ENCODE measurements at places on chromosomes 7 and 10. TPM values are rescaled to one million over a fixed set of nuclear protein-coding genes. Genes with fewer than 3 reads are reported as not detected.

- DNase-seq: no peak
- peaks cover 11% of the 10 kb centered on the region for H3K4me1 ChIP-seq
- H3K27ac ChIP-seq: no peak overlapping the region
- no peaks in the 10 kb centered on the region for H3K27me3 ChIP-seq
- H3K36me3 ChIP-seq: no peaks in the 10 kb centered on the region
These were observed 89.1 kb downstream of the TNS3 start for GRCh38 chr7:47492716-47493325.

DNA sequence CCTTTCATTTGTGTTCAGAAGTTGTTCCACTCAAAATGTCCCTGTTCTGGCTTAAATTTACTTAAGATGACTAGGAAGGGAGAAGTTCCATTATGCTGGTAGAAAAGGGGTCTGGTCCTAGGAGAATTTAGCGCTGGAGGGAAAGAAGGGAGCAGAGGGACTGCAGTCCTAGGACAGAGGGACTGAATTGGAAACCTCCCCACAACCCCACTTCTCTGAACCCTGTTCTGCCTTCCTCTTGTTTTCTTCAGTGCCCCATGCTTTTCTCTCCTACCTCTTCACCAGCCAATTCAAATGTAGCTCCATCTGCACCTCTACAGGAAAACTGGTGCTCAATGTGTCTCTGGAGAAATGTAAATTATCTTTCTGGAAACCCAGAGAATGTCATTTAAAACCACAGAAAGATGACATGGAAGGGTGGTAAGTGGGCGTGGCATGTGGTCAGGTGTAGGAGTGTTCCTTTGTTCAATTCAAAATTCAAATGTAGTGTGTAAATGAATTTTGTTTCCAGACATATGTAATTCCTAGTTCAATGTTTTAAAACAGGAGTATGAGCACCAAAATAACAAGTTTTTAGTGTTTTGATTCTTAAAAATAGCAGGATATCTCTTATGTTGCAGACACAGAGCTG, 24.0 kb upstream of the RHOBTB1 start:
- H3K4me1 ChIP-seq: peaks cover 23% of the 10 kb centered on the region
- no peaks in the 10 kb centered on the region for H3K36me3 ChIP-seq
- no peaks in the 10 kb centered on the region for H3K27me3 ChIP-seq

DNA sequence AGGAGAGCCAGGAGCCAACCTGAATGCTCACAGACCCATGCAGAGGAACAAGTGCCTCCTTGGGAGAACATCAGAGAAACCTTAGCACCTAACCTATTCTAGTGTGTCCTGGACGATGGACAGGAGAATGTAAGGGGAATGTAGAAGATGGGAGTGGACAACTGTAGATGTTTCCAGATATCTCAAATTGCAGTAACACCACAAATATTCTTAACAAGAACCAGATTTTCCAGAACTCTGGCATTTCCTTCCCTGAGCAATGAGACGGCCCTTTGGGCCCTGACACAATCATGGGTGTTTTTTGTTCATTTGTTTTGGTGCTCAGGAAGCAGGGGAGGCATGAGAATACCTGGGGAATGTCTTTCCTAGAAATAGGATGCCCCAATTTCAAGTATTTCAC, 196.1 kb upstream of the PRSS1 start:
- DNase-seq: no peak
- no peaks in the 10 kb centered on the region for H3K27me3 ChIP-seq
- H3K4me1 ChIP-seq: peaks cover 34% of the 10 kb centered on the region
- H3K4me3 ChIP-seq: no peak overlapping the region
- no peaks in the 10 kb centered on the region for H3K36me3 ChIP-seq
- no peak overlapping the region for H3K27ac ChIP-seq

DNA sequence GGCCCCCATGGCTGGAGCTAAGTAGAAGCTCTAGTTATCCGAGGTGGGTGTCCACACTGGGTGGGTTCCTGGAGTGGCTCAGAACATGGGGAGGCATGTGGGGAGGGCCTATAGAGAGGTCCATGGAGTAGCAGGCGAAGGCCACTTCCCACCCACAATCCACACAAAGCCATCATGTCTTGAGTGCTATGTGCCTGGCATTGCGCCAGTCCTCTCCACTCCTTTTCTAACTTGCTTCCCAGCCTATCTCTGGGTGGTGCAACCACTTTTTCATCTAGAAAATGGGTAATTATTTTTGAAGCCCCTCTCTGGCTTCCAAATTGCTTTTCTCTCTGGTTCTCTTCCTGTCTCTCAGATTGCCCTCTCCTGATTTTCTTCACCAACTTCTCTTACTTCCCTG, 263.6 kb downstream of the PHTF2 start:
- no peaks in the 10 kb centered on the region for H3K4me1 ChIP-seq
- H3K36me3 ChIP-seq: no peaks in the 10 kb centered on the region
- H3K27ac ChIP-seq: no peak overlapping the region
- no peaks in the 10 kb centered on the region for H3K27me3 ChIP-seq

GRCh38 chr7:32093415-32094408, 23.5 kb upstream of the PDE1C start:
- no peaks in the 10 kb centered on the region for H3K27me3 ChIP-seq
- H3K36me3 ChIP-seq: no peaks in the 10 kb centered on the region
- no peak overlapping the region for H3K4me3 ChIP-seq
- DNase-seq: no peak
- no peak overlapping the region for H3K27ac ChIP-seq
- H3K4me1 ChIP-seq: peaks cover 7% of the 10 kb centered on the region

- no peak overlapping the region for H3K4me3 ChIP-seq
- peaks cover 3% of the 10 kb centered on the region for H3K36me3 ChIP-seq
- H3K27me3 ChIP-seq: no peaks in the 10 kb centered on the region
- peaks cover 76% of the 10 kb centered on the region for H3K4me1 ChIP-seq
- H3K27ac ChIP-seq: no peak overlapping the region
These were observed 22.1 kb downstream of the FGFR2 start for GRCh38 chr10:121576139-121576538.

- no peaks in the 10 kb centered on the region for H3K4me1 ChIP-seq
- no peak overlapping the region for H3K4me3 ChIP-seq
- DNase-seq: no peak
- no peak overlapping the region for H3K27ac ChIP-seq
- no peaks in the 10 kb centered on the region for H3K36me3 ChIP-seq
These were observed 26.9 kb upstream of the OR9A4 start for GRCh38 chr7:141889321-141889720.

DNA sequence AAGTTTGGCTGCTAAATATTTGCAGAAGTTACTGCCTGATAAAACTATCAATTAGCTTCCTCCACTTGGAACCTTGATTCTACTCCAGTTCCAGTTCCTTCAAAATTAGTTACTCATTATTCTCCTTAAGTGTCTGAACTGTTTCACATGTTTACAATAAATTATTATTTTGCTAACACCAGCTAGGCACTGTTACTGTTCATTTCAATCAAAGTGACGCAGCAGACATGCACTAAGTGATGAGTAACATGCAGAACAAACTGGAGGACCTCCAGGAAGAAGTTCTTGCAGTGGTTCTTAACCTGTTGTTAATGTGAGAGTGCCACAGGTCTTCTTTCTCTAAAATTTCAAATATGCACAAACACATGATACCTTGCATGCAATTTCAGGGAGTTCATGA, 491.8 kb upstream of the SEMA3A start:
- H3K27me3 ChIP-seq: no peaks in the 10 kb centered on the region
- H3K4me3 ChIP-seq: no peak overlapping the region
- peaks cover 33% of the 10 kb centered on the region for H3K4me1 ChIP-seq
- no peak overlapping the region for H3K27ac ChIP-seq

DNA sequence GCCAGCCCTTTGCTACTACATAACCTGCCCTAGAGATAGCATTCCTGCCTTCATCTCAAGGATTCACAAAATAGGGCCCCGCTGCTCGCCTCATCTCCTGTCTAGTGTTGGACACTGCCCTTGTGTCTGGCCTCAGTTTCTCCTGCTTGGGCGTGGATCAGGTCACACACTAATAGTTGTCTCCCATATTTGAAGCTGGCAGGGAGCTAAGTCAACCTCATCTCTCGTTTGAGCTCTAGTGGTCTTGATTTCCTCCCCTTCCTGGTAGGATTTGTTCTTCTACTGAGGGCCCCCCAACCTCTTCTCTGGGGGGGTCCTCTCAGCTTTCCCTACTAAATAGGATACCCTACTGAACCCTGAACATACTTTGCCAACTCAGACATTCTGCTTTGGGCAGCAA, 42.2 kb downstream of the ADCYAP1R1 start:
- no peak overlapping the region for H3K27ac ChIP-seq
- DNase-seq: no peak
- no peak overlapping the region for H3K4me3 ChIP-seq
- H3K36me3 ChIP-seq: no peaks in the 10 kb centered on the region
- no peaks in the 10 kb centered on the region for H3K4me1 ChIP-seq

DNA sequence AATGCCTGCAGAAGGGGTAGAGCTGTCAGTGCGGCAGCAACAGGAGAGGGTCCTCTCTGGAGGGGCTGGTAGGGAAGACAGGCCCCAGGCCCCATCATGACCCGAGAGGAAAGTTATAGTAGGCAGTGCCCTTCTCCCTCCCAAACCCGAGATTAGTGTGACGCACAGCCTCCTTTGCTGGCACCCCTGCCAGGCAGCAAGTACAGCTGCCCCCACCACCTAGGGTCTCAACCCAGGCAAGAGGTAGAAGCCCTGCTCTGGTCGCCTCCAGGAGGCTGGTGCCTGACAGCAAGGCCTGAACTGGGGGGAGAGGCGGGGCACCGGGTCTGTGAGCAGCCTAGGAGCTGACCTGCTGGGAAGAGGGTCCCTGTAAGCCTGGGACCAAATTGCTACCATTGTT, 15.5 kb downstream of the LOXL4 start:
- H3K27ac ChIP-seq: no peak overlapping the region
- no peak overlapping the region for H3K4me3 ChIP-seq
- H3K36me3 ChIP-seq: no peaks in the 10 kb centered on the region
- H3K27me3 ChIP-seq: no peaks in the 10 kb centered on the region
- no peaks in the 10 kb centered on the region for H3K4me1 ChIP-seq

DNA sequence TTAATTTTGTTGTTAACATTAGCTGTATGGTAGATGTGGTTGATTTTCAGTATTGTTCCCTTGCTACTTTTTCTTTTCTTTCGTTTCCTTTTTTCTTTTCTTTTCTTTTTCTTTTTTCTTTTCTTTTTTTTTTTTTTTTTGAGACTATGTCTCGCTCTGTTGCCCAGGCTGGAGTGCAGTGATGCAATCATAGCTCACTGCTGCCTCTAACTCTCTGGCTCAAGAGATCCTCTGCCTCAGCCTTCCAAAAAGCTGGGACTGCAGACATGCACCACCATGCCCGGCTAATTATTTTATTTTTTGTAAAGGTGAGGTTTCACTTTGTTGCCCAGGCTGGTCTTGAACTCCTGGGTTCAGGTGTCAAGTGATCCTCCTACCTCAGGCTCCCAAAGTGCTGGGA, 14.4 kb downstream of the SLC26A3 start:
- H3K27ac ChIP-seq: no peak overlapping the region
- no peaks in the 10 kb centered on the region for H3K4me1 ChIP-seq
- peaks cover 6% of the 10 kb centered on the region for H3K27me3 ChIP-seq
- no peak for DNase-seq
- no peaks in the 10 kb centered on the region for H3K36me3 ChIP-seq
- H3K4me3 ChIP-seq: no peak overlapping the region

DNA sequence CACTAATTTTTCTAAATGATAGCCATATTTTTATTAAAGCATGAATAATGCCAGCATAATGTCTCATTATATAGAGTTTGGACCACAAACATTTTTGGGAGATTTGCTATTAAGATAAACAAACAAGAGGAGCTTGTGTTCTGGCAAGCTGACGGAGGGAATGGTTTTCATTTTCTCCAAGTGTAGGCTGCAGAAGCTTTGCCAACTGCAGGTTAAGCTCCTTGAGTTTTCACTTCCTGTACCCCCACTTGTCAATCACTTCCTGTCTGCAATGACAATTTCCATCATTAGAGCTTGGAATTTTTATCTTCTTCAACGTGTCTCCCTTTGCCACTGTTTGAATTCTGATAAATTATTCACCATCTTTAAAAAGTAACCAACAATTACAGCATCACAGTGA, 13.4 kb downstream of the EBF3 start:
- no peaks in the 10 kb centered on the region for H3K27me3 ChIP-seq
- DNase-seq: no peak
- H3K4me3 ChIP-seq: no peak overlapping the region
- no peak overlapping the region for H3K27ac ChIP-seq
- H3K36me3 ChIP-seq: no peaks in the 10 kb centered on the region

DNA sequence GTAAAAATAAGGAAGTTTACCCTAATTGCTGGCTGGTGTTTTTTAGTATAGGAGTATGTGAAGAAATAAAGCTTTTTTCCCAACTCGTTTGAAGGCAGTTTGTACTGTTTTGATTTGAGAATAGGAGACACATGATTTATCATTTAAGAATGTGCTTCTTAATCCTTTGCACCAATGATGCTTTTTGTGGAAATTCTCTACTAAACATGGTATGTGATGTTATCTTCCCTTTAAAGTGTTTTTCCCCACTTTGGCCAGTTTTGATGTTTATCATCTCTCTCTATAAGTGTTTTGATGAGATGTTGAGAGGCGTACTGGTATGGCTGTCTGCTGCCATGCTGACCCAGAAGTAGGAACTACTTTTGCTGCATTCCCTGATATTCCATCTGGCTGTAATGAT, 85.1 kb downstream of the SUGCT start:
- no peaks in the 10 kb centered on the region for H3K36me3 ChIP-seq
- no peak for DNase-seq
- no peak overlapping the region for H3K4me3 ChIP-seq
- H3K27ac ChIP-seq: no peak overlapping the region

DNA sequence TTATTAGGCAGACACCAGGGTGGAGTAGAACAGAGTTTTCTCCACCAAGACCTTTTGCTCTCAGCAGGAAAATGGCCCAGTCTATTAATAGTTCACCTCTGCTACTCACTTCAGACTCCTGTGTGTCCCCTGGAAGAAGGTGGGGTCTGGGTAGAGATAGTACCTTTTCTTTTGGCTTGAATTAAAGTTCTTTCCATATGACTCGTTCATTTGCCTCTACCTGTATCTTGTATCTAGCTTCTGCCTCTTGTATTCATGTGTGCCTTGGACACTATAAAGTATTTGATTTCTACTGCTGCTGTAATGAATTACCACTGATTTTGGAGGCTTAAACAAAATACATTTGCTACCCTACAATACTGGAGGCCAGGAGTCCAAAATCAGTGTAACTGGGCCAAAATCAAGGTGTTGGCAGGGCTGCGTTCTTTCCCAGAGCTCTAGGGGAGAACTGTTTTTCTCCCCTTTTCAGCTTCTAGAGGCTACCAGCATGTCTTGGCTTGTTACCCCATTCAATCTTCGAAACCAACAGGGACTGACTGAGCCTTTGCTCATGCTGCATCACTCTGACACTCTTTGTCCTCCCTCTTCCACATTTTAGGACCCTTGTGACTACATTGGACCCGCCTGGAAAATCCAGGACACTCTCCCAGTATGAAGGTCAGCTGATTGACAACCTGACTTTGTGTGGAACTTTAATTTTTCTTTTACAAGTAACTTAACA, 155.6 kb upstream of the PRSS58 start:
- peaks cover 18% of the 10 kb centered on the region for H3K4me1 ChIP-seq
- H3K27ac ChIP-seq: peak overlapping the region; percentile 74
- DNase-seq: peak; percentile 19
- H3K27me3 ChIP-seq: no peaks in the 10 kb centered on the region

ADRB1 gene
- 0.07 TPM for polyA plus RNA-seq

KIAA1549 gene
- 1.1 TPM for polyA plus RNA-seq

ELFN1 gene
- 0.03 TPM for polyA plus RNA-seq

STAG3 gene
- polyA plus RNA-seq: 0.10 TPM

PKD2L1 gene
- not detected for polyA plus RNA-seq

All from keratinocyte (primary cell).